ENCODE measurements at places on chromosomes 11 and 22. TPM values are rescaled to one million over a fixed set of nuclear protein-coding genes. Genes with fewer than 3 reads are reported as not detected.

DNA sequence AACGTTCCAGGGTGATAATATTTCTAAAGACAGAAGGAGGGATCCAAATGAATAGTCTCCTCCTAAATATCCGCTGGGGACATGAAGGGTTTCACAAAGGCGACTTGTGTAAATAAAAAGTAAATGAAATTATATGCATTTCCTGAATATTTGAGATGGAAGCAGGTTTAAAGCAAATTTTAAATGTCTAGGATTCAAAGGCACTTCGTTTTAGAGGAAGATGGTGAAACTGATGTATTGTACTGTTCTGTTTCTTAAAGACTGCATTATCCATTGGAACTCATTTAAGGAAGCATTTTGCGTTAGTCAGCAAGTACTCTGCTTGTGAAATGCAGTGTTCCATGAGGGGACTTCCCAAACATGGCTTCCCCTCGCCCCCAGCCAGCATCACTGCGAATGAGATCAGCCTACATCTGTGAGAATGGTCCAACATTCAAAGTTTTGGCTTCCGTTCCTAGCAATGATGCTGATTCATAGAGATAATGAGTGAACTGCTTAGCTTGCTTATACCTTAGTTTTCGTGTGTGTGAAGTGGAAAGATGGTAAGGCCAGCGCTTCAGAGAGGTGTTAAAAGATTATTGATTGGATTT, 1.5 kb downstream of the RAB39A start:
- DNase-seq = no peak

DNA sequence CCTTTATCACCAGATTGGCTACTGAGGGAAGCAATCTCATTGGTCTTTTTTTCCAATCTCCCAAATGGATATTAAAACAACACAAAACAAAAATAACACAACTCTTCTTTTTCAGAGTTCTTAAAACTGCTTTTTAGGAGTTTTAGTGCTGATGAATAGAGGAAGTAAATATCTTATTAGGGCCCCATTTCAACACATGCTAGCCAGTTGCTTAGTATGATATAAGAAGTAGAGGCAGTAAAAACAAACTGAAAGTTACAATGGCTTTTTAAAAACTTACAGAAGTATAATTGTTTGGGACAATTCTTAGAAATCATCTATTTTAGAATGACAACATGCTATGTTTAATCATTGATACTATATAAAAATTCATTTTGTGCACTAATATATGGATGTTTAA, 3.4 kb downstream of the C11orf71 start:
- DNase-seq = no peak

The OR52H1 gene
- total RNA-seq = not detected

The MMP11 gene
- 7.3 TPM for total RNA-seq

The OOSP4A gene
- not detected for total RNA-seq

The PPP1CA gene
- 318 TPM for total RNA-seq

GRCh38 chr11:121489823-121490222, 37.1 kb upstream of the SORL1-AS1 start:
- no peak for DNase-seq

DNA sequence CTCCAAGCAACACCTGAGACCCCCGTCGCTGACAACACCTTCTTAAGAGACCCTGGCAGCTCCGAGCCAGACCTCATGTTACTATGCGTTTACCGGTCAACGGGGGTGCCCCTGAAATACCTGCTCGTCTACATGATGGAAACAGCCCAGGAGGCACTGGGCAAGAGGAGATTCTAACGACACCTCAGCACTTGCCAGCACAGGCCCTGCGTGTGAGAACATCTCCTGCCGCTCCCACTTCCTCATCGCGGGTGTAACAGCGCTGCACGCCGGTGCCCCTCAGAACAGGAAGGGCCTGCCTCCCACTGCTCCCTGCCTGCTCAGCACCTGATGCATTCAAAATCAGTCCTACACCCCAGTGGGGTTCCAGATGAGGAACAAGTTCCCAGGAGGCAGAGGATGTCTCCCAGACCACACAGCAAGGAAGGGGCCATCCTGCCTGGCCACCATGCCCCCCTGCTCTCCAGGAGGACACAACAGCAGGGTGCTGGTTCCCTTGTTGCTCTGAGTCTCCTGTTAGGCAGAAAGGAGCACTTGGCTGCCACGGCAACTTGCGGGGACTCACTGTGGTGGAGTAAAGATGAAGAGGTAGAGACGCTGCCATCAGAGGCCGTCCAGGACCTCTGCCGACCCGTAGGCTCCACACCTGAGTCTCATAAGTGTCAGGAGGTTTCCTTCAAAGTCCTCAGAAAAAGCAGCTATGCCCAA, 2.1 kb downstream of the TOLLIP start:
- no peak for DNase-seq

DNA sequence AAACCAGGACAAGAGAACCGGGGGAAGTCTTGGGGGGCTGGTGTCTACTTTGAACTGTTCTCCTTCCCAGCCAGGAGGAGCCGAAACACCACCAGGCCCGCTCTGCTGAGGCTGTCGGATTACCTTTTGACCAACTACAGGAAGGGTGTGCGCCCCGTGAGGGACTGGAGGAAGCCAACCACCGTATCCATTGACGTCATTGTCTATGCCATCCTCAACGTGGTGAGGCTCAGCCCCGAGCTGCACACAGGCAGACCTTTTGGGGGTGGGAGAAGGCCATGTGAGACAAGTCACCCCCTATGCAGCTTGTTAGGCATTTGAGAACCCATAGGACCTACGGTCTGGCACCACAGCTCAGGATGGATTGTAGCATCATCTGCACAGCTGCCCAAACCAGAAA, 2.8 kb downstream of the HTR3A start:
- DNase-seq = no peak

- DNase-seq = no peak
Measured at GRCh38 chr11:95556342-95557163, 233.0 kb downstream of the FAM76B start.

DNA sequence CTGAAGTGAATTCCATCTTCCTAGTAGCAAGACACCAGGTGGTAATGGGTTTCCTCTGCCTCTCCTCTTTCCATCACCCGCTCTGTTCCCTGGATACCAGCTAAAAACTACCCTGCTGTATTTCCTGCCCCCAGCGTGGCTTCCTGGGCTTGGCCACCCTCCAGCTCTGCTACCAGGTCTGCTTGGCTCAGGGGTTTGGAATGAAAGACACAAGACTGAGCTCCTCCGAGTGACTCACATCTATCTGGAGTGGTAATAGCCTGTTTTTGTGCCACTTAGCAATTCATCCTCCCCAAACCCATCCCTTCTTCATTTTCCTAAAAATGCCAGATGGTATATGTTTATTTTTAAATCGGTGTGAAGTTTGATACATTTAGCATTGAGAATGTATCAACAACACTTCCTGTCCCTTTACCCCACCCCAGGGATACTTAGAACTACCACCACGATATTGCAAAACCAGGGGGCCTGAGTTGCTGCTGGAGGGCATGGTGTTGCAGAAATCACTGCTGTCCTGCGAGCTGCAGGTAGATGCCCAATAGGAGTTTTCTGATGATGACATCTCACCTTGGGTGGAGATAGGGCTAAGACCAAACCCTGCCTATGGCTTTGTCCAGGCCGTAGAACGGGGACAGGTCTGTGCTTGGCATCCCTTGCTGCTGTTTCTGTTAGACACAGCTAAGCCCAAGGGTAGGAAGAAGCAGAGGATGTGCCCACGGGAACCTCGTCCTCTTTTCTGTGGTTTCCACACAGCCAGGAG, 7.5 kb upstream of the MICAL3 start:
- DNase-seq = peak; percentile 61

DNA sequence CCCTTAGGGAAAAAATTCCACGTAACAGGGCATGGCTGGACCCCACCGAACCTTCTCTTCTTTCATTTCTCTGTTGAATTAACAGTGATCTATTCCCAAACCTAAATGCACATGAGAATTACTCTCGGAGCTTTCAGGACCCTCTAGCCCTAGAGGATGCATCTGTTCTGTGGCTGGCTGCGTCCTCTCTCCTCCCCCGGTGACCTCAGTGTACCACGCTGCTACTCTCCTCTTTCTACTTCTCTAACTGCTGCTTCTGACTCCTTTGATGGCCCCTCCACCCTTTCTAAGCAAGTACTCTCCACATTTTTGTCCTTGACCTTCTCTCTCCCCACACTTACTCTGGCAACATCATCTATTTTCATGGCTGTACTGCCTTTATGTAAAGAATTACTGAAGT, 12.1 kb upstream of the APOA1 start:
- DNase-seq = no peak

The NLRP10 gene
- total RNA-seq = under 0.01 TPM

GRCh38 chr11:131544591-131544990, 174.2 kb downstream of the NTM start:
- no peak for DNase-seq

DNA sequence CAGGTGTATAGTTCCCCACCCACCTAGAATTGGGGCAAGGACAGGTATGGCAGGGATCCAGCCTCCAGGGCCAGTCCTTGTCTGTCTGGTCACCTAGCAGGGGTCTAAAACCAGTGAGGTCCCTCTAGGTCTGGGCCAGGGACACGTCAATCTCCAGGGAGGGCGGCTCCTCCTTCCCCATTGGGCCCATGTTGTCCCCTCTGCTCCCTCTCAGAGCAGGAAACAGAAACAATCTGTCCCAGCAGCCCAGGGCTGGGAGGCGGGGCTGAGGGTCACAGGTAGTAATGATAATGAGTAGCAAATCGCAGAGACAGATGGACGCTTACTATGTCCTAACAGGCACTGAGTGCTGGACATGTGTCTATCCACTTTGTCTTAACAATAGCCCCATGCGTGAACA, 22.8 kb upstream of the SYT7 start:
- DNase-seq = no peak

DNA sequence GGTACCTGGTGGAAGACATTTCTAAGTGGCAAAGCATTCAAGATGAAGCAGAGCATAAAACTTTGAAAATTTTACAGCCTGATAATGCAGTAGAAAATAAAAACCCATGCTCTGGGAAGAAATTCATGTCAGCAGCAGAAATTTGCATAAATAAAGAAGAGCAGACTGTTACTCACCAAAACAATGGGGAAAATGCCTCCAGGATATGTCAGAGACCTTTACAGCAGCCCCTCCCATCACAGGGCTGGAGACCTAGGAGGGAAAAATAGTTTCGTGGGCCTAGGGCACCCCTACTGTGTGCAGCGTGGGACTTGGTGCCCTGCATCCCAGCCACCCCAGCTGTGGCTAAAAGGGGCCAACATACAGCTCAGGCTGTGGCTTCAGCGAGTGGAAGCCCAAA, 5.4 kb upstream of the DKK3 start:
- DNase-seq = no peak

DNA sequence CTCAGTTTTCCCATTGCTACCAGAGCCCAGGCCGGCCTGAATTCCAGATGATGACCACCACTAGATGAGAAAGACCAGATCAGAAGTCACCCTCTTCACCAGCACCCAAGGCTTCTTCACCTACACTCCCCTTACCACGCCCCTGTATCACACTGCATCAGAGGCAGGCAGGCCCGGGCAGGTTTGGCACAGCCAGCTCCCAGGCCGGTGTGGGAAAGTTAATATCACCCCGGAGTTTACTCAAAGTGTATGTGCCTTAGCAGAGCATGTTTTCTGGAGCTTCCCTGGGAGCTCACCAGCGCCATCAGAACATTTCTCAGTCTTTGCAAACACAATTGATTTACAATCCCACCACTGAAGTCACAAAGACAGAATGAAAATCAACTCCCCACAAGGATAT, 47.5 kb upstream of the POU2AF1 start:
- no peak for DNase-seq

GRCh38 chr11:56885177-56885576, 103.5 kb upstream of the OR5AK2 start:
- DNase-seq = no peak

GRCh38 chr11:22138264-22138663, 54.6 kb upstream of the ANO5 start:
- DNase-seq = no peak

DNA sequence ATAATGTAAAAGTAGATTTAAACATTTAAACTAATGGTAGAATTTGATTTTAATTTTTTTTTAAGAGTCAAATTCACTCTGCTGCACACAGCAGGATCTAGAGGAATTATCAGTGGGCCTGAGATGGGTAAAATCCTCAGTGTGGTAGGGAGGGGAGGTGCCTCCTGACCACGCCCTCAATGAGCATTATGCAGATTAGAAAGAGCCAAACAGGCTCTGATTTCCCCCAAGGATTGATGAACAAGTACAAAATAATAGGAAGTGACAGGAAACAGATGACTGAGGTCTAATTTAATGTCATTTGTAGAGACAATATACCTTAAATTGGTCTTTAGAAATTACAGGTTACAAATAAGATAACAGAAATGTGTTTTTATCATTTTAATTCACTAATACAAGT, 155.2 kb downstream of the DCDC1 start:
- DNase-seq = no peak

DNA sequence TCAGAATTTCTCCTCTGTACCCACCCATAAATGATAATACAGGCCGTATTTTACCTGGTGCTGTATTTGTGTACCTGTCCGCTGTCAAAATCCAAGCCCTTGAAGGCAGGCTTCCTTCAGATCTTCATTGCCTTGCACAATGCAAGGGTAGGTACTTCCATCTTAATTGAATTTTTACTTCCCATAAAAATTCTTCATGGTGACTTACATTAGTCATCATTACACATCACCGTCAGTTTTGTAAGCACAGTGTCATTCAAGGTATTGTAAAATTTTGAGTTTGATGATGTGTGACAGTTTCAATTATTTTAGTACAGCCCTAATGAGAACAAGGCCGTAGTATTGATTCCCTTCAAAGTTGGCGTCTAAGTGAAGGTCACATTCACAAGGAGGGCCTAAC, 770 bp upstream of the TSG101 start:
- DNase-seq = peak; percentile 46

The CD6 gene
- total RNA-seq = not detected

DNA sequence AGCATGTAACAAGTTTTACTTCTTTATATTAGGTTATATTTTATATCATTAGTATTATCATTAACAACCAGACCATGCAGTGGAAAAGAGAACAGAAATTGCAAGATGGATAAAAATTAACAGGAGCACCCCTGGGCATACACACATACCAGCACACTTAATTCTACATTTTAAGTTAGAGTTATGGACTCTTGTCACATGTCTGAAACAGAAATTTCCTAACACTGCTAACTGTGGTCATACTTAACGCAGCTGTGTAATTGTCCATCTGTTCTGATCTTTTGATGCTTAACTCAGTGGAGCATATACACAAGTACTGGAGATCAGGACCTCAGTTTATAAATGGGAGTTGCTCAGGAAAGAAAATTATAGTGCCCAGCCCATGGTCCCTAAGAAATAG, 358 bp downstream of the OR52H1 start:
- DNase-seq = no peak

DNA sequence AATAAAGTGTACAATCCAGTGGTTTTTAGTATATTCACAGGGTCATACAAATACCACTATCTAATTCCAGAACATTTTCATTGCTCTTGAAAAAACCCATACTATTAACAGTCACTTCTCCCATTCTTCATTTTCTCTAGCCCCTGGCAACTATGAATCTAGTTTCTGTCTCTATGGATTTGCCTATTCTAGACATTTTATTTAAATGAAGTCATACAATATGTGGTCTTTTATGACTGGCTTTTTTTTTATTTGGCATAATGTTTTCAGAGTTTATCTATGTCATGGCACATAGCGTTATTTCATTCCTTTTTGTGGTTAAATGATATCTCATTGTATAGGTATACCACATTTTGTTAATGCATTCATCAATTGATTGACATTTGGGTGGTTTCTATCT, 59.4 kb downstream of the KDM2A start:
- DNase-seq = no peak
